ENCODE measurements at places on chromosomes 11 and 22. TPM values are rescaled to one million over a fixed set of nuclear protein-coding genes. Genes with fewer than 3 reads are reported as not detected.

OR5A1 gene
- total RNA-seq: 0.06 TPM

DNA sequence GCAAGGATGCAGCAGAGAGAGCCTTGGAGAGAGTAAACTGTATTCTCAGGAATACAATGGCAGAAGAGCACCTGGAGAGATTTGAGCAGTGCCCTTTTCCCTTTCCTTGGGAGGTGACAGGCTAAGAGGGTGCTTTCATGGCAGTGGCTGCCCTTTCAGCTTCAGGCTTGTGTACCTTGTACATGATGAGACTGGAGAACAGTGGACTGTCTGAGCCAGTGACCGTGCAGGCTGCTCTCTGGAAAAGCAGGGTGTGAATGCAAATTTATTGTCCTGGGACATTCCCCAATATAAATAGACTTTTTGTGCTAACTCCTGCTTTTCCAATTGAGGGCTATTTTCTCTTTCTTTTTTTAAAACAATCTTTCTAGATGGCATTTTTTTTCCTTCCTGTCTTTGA lies 99.3 kb downstream of the TRIM44 start:
- H3K36me3 ChIP-seq: no peaks in the 10 kb centered on the region
- no peak overlapping the region for H3K4me3 ChIP-seq
- no peak for DNase-seq
- no peak overlapping the region for H3K27ac ChIP-seq

DNA sequence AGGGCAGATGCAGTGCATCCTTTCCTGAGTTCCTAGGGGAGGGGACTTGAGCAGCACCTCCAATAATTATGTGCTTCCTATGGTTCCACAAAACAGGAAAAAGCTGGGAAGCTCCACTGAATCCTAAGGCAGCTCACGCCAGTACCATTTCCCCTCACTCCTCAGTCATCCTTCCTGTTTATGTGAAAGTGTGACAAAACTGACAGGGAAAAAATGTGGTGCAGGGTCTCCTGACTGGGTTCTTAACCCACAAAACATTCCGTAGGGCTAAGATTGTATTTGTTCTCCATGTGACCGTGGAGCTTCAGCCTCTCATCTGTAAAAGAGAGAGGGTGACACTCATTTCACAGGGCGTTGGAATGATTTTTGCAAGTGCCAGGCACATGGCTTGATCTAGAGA lies 12.2 kb upstream of the LYVE1 start:
- H3K27me3 ChIP-seq: no peaks in the 10 kb centered on the region
- no peaks in the 10 kb centered on the region for H3K36me3 ChIP-seq
- H3K4me1 ChIP-seq: peaks cover 11% of the 10 kb centered on the region
- no peak overlapping the region for H3K27ac ChIP-seq

DNA sequence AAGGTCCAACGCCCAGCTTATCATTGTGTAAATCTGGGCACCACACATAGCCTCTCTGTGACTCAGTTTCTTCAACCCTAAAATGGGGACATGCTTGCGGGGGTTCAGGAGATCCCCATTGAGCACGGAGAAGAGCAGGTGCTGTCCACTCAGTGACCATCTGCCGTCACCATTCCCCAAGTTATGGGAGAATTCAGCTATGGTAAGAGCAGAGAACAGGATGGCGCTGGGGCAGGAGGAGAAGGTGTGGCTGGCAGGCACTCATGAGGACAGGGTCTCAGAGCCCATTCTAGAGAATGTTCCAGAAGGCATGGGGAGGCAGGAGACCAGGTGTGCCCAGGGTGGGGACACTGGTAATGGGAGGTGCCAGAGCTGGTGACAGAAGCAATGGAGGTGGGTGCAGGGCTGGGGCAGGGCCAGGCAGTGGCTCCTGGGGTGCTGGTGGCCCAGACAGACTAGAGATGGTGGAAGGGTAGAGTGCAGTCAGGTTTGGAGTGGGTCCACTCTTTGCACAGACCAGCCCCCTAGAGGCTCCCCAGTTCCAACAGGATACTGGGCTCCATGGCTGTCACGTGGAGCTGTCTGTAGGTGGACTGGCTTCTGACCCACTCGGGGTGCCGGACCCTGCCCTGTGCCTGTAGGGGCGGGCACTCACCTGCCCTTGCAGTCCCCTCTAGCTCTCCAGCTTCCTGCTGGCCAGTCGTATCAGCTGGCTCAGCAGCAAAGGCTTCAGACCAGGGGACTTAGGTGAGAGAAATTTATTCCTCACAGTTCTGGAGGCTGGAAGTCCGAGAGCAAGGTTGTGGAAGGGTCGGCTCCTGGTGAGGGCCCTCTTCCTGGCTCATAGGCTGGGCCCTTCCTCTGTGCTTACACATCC lies 84.7 kb downstream of the CDKN1C start:
- H3K27me3 ChIP-seq: peaks cover 2% of the 10 kb centered on the region
- H3K27ac ChIP-seq: no peak overlapping the region
- peaks cover 11% of the 10 kb centered on the region for H3K4me1 ChIP-seq

DNA sequence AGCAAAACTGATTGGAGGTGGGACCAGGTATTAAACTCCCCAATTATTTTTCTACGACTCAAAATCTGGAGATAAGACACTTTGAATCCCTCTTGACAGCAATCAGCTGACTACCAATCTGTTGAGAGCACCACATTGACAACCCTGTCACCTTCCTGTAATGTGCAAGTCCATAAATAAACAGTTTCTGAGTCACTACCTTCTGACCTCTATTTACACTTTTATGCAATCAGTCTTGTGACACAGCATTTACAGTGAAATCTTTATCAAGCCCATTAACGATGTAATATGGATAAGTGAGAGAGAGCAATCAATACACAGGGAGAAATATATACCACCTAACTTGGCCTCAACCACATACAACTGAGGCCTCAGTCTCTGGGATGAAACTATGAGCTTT lies 283.7 kb upstream of the ANO5 start:
- H3K36me3 ChIP-seq: no peaks in the 10 kb centered on the region
- H3K27me3 ChIP-seq: no peaks in the 10 kb centered on the region
- no peak overlapping the region for H3K4me3 ChIP-seq
- no peak overlapping the region for H3K27ac ChIP-seq

DNA sequence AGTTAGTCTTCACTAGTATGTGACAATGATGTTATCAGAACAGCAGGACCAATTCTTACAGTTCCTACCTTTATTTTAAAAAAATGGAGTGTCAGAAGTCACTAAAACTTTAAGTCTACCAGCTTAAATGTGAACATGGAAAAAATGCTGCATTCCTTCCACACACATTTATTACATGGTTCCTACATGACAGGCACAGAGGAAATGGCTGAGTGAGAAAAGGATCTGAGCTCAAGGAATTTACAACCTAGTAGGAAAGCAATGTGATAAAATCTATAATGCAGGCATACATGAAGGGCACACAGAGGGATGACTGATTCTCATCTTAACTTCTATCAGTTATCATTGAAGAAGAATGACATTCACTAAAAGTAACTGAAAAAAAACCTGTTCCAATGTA lies 23.0 kb downstream of the CLDN25 start:
- no peaks in the 10 kb centered on the region for H3K4me1 ChIP-seq
- H3K4me3 ChIP-seq: no peak overlapping the region
- H3K36me3 ChIP-seq: no peaks in the 10 kb centered on the region
- DNase-seq: no peak

DNA sequence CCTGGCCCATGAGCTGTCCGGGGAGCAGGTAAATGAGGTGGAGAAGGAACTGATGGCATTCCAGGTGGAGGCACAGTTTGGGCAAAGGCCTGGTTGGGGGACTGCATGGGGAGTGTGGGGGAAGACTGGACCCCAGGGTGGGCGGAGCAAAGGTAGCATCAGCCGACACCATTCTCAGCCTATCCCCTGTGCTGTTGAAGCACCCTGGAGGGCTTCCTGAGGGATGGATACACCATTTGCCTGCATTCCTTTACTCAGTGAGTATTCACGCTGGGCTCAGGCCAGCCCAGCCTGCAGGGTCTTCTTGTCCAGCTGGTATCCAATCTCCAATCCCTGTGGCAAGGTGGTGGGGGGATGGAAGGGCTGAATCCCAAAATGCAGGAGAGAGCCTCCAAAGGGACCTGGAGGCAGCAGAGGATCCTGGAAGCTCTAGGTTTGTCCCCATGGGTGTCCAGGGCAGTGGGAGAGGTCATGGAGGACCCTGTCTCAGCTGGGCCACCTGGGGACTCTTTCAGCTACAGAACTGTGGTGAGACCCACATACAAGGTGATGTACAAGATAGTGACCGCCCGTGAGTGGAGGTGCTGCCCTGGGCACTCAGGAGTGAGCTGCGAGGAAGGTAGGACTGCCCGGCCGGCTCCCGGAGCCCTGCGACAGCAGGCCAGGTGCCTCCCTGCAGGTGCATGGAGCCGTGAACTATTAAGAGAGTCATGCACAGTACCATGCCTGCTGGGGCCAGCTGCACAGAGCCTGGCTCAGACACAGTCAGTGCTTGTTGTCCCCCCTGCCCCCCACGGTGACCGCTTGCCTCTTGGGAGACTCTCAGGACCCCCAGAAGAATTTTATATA lies 9.5 kb downstream of the EMID1 start:
- H3K4me3 ChIP-seq: no peak overlapping the region
- H3K27me3 ChIP-seq: no peaks in the 10 kb centered on the region
- DNase-seq: no peak
- no peaks in the 10 kb centered on the region for H3K36me3 ChIP-seq

GRCh38 chr11:71321433-71322191 lies 69.2 kb upstream of the SHANK2 start:
- no peak overlapping the region for H3K27ac ChIP-seq
- H3K4me3 ChIP-seq: no peak overlapping the region
- H3K27me3 ChIP-seq: no peaks in the 10 kb centered on the region
- no peaks in the 10 kb centered on the region for H3K4me1 ChIP-seq
- DNase-seq: no peak

GRCh38 chr11:10201343-10201742 lies 92.7 kb downstream of the SBF2 start:
- no peaks in the 10 kb centered on the region for H3K27me3 ChIP-seq
- no peak overlapping the region for H3K27ac ChIP-seq
- H3K36me3 ChIP-seq: no peaks in the 10 kb centered on the region
- no peak for DNase-seq
- no peak overlapping the region for H3K4me3 ChIP-seq
- H3K4me1 ChIP-seq: peaks cover 9% of the 10 kb centered on the region

GRCh38 chr11:17747131-17747955 lies 12.8 kb downstream of the KCNC1 start:
- no peaks in the 10 kb centered on the region for H3K27me3 ChIP-seq
- DNase-seq: no peak
- H3K4me1 ChIP-seq: no peaks in the 10 kb centered on the region
- H3K36me3 ChIP-seq: no peaks in the 10 kb centered on the region

DNA sequence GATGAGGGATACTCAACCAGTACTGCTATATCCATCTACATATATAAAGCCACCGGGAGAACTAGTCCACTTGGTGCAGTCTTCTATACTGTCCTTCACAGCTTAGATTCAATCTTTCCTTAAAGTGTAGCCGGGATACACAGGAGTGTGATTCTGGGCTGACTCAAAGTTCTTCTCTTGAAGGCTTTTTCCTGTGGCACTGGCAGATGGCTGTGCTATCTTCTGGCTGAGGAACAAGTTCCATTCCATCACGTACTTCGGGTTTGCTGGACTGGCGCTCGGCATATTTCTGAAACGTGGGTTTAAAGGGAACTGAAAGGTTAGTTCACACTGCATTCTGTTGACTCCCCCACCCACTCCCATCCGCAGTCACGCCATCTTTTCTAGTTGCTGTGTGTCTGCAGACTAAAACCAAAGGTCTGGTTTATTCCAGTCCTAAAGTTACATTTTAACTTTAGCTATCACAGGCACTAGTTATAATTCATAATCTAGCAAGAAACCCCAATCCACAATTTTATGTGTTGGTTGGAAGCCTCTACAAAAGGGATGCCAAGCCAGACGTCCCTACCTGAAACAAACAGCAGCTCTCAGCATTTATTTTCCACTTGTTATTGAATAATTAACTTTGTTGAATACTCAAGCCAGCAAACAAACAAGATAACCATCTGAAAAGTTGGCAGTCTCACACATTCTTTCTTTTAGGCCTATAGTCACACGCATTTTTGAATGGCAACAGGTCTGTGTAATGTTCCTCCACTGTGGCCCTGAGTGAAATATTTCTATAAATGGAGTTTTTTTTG lies 7.5 kb upstream of the C11orf65 start:
- DNase-seq: no peak
- H3K4me3 ChIP-seq: no peak overlapping the region
- H3K27ac ChIP-seq: no peak overlapping the region
- H3K27me3 ChIP-seq: no peaks in the 10 kb centered on the region
- no peaks in the 10 kb centered on the region for H3K4me1 ChIP-seq
